ENCODE measurements at places on chromosomes 3 and 15.

DNA sequence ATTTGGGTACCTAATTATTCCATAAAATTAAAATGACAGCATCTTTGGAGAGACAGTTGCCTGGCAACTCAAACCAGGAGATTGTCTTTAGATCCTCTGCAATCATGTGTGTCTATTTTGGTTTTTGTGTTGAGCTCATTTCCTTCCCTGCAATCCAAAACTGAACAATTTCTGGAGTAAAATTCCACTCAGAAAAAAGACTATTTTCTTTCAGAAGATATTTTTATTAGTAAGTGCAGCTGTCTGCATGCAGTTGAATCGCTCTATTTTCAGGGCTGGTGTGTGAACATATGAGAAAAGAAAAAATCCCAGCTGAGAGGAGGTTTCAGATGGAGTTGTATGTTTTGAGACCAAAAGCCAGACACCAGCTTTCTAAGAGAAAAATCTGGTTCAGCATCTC lies 41.9 kb upstream of the DYNC1LI1 start:
- no peak for DNase-seq

DNA sequence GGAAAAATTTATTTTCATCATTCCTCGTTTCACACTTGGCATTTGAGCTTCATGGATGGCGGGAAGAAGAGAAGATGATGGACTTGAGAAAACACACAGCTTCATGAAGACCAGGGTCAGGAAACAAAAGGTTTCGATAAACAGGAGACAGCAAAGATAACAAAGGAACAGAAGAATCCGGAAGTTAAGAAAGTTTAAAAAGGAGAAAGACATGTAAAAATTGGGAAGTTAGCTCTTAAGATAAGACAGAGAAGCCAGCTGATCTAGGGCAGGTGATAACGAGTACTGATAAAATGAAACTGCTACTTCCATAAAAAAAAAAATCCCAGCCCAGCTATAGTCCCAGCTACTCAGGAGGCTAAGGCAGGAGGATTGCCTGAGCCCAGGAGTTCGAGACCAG lies 23.9 kb downstream of the IL5RA start:
- DNase-seq = no peak

DNA sequence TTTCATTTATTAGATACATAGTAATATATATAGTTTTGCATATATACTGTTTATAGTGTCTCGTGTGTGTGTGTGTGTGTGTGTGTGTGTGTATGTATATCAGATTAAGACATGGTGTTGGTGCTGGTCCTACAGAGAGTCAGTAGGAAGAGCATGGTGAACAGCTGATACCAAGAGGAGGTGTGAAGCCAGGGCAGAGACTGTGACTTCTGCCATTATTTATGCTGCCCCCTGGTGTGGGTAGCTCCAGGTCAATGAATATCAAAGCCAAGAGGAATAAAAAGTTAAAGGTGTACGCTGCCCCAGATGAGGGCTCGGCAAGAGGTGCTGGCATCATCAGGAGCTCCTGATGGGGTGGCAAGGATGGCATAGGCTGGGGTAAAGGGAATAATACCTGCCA lies 299.5 kb upstream of the RASGRP1 start:
- DNase-seq = no peak

- no peak for DNase-seq
These were observed 389.0 kb upstream of the LMCD1 start for GRCh38 chr3:8112587-8112986.

DNA sequence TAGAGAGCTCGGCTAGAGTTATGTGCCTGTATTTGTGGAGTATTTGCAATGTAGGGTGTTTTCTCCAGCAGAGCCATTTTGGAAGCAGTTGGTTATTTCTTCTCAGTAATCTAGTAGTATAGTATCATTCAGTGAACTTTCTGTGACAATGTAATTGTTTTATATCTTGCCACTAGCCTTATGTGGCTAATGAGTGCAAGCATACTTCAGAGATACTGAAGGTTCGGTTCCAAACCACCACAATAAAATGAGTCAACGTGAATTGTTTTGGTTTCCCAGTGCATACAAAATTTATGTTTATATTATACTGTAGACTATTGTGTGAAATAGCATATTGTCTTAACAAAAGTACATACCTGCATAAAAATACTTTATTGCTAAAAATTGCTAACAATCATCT lies 286.9 kb upstream of the TBL1XR1 start:
- no peak for DNase-seq

- no peak for DNase-seq
These were observed 136.0 kb upstream of the DAZL start for GRCh38 chr3:16741103-16741758.

GRCh38 chr3:189188466-189188865 lies 16.7 kb downstream of the TPRG1 start:
- DNase-seq = no peak

GRCh38 chr3:79170021-79170420 lies 597.8 kb downstream of the ROBO1 start:
- no peak for DNase-seq

GRCh38 chr3:37145611-37146010 lies 28.8 kb downstream of the LRRFIP2 start:
- no peak for DNase-seq
